ENCODE measurements at places on chromosomes 12 and 14.

DNA sequence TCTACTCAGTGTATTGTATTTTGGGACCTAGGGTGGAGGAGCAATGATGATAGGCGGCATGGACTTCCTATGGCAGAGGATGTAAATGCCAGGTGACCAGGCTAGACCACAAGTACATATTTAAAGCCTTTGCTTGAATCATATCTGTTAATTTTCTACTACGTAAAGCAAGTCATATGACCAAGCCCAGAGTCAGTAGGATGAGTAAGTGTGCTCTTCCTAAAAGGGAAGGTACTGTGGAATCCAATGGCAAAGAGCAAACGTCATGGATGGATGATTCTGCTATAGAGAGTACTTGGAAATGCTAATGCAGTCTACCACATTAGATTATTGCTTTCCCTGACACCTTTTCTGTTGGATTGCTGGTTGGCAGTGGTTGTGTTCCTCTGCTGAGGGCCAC is 16.8 kb downstream of the GPATCH2L start:
- no peak for DNase-seq

GRCh38 chr14:59360923-59361794 is 104.0 kb downstream of the GPR135 start:
- DNase-seq = peak; percentile 96

DNA sequence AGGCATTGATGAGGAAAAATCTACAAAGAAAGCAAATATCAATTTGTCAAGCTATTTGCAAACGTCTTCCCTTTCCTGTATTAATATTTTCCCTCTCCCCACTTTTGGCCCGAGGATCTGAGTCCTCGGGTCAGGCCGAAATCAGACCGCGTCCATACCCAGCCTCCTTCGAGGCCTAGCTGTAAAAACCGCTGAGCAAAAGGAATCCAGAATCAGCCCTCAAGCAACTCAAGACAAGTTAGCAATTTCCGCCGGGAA is 353 bp upstream of the MAPK1IP1L start:
- DNase-seq = no peak

DNA sequence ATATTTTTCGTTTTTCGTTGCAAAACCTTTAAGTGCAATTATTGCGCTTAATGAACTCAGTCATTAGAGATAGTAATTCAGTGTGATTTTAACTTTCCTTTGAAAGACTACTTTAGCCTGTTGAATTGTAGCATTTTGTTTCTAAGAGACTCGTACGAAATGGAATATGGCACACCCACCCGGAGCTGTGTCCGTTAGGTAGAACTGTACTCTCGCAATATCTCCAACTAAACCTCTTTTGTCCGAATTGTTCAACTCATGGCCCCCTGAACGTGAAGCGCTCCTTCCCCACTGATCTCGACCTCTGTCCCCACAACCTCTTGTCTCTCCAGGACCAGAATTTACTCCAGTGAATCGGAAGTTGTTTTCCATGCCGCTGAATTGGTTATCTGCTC is 800 bp downstream of the PCNX4 start:
- peak; percentile 21 for DNase-seq

DNA sequence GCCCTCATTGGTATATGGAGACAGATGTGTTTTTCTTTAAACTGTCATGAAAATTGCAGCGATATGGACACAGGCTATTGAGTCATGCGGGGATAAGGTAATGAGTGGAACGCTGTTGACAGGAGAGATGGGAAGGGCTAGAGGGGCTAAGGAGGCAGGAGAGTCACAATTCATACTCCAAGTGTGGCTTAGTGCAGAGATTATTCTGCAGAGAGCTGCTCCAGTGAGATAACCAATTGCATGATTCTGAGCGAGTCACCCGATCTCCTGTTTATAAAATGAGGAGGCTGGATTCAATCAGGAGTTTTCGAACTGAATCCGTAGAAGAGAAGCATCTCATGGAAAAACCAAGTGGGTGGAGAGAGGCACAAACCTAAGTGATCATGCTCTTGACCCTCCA is 106.4 kb upstream of the PLEKHG7 start:
- DNase-seq = no peak

- no peak for DNase-seq
Measured at GRCh38 chr12:80277732-80278131, 166.3 kb upstream of the PTPRQ start.

DNA sequence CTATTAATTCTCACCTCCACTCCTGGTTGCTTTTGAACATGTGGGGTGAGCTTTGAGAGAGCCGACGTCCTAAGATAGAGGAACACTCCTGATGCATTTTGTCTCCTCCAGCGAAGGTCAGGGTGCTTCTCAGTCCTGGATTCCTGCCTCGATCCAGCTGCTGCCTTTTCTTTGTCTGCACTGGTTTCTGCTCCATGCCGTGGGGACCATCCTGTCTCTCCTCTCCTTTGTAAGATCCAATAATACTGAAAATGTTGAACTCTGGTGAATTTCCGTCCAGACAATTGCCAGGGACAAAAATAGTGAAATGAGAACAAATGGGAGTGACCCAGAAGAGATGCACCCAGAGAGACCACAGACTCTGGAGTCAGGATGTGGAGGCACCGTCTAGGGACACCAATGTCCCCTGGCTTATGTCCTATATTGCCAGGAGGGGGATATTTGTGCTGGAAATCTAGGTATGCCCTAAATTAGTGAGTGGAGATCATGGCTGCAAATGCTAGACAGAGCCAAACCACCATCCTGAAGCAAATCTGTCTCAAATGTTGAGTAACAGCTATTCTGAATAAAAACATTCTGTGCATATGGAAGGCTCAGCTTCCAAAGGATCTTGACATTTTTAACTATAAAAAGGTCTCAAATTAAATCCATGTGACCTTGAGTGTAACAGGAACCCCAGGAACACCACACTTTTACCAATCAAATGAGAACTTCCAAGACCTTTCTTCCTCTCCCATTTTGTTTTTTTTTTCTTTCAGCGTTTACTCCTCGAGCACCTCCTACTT is 170.9 kb downstream of the PPM1H start:
- DNase-seq = no peak

DNA sequence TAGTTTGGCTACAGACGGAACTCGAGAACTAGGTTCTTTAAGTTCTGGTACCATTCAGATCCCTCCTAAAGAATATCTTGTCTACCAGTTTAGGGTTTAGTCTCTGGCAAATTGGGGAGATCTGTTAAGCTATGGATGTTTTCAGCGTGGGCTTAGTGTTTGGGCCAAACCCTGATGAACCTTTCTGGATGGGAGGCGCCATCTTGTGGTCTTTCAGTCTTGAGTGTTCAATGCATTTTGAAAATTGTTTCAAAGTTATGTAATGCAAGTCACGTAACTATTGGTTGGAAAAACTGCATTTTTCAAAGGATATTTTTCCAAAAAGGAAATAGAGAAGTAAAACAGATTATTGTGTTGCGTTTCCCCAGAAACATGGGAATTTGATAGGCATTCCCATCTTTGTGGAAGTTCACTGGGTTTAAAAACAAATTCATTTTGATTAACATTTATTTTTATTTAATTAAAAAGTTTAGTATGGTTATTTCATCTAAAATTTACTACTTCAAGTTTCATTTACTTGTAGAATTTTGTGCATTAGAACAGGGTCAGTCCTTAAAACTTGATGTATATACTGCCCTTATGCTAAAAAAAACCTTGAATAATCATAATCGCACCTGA is 169.0 kb downstream of the PRIMA1 start:
- DNase-seq = peak; percentile 30

DNA sequence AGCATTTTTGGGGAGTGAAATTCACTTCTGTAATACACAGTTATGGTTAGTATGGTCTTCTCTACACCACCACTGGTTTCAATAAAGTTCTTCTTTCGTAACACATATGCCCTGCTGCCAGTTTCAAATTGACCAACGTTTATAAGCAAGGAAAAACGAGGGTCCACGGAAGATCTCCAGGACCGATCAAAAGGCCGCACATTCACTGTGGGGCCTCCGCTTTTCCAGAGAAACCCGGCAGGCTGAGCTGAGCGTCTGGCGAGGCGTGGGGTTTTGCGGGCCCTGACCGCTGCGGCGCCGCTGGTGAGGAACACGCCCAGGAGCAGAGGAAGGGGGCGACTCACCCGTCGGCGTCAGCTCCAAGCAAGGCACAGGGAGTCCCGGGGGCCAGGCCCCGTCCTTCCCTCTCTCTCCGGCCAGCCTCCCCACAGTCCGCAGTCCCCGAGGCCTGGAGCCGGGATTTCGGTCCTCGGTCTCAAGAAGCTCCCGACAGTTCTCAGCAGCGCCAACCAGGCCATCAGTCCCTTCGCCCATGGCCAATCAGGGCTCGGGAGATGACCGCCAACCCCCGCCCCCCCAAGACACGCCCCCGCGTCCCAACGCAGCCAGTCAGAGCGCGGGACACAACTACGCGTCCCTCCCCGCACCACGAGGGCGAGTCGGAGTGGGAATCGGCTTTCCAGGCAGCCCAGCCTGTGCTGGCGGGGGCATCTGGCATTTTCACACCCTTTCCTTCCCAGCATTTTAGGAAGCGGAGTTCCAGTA is at the start of gene MTERF2:
Gene MTERF2 (minus strand): TSS at position 522 of the 765 bp plus-strand sequence. CDS start 8,432 bp downstream, outside the sequence.
- peak; percentile 36 for DNase-seq

GRCh38 chr12:47377414-47378221 is 297.9 kb upstream of the AMIGO2 start:
- no peak for DNase-seq

GRCh38 chr14:76326918-76327689 is 48.8 kb upstream of the ESRRB start:
- no peak for DNase-seq

DNA sequence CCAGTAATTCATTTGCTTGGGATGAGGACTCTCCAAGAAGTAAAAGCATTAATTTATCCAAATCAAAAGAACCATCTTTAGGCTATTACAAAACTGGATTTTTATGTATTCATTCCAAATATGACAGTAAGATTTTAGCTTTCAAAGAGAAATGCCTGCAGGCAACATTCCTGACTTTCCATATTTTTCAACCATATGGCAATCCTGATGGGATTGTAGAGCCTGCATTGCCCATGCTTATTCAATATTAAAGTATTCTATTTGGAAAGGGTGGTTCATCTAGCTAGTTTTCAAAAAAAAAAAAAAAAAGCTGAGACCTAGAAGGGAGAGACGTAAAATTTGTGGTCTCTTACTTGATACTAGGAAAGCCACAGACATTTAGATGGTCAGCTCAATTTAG is 1253.7 kb downstream of the LRFN5 start:
- DNase-seq = no peak

- DNase-seq = no peak
Measured at GRCh38 chr14:80354860-80355581, 143.7 kb upstream of the DIO2 start.

- DNase-seq = no peak
Measured at GRCh38 chr12:108325018-108325358, 14.1 kb downstream of the CMKLR1 start.

DNA sequence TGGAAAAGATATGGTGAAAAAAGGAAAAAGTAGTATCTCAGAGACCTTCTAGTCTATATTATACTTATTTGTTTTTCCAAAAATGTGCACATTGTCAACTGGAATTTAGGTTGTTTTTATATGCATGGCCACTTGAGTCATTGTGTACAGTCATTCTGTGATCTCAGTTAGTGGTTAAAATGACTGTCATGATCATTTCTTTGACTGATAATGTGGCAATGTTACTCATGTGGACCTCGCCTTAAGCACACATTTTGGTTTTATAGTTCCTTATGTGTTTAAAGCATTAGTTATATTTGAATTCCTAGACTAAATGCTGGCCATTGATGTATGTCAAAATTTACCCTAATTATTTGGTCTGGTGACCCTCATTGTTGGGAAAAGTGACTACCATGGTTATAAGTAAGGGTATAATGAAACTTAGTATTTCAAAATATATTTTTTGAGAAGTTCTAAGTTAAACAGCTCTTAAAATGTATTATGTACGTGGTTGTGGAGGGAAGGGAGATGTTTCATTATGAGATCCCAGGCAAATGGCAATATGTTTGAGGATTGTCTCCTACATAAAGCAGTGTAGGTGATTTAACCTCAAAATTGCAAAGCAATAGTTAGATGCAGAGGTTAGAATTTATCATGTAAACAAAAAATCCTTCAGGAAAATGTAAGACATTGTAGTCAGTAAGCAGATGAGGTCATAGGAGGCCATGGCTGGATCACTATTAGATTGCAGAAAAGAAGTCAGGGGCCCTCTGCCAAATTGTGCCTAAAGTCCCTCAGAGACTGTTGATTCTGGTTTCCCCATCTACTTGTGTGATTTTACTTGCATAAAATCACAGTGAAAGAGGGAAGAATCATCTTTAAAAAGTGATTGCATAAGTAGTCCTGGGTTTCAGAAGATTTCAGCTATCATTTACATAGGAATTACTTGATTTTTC is 17.5 kb downstream of the PNMA1 start:
- no peak for DNase-seq

DNA sequence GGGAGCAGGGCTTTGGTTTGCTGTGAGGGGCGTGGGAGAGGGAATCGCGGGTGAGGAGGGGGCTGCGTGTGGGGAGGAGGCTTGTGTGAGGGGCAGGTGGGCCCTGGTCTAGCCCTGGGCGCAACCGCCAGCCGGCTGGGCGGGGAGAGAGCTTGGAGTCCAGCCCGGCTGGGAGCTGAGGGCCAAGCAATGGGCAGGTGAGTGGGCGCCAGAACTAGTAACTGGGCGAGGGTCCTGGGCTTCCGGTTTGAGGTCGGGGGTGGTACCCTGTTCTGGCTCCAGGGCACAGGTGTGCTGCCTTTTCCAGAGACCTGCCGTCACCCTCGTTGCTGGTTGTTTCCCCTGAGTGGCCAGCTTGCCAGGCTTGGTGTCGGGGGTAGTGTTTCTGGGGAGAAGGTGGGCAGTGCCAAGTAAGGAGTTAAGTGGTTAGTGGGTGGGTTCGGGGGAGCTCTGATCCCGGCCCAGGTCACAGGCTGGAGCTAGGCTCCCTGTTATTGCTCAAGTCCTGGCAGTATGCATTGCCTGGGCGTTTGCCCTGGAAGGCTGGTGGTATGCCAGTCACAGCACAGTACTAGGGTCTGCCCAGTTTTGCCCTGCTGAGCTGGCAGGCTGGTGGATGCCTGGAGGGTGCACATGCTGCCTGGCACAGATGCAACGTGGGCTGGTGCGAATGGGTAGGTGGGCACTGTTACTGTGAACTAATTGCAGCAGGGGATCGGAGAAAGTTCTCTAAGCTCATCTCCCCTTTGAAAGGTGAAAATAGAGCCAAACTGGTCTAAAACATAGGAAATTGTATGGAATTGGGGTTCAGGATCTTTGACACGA is 683 bp downstream of the CIPC start:
- DNase-seq = no peak

- DNase-seq = no peak
Measured at GRCh38 chr14:92441751-92442504, 71.7 kb upstream of the RIN3 start.
